AG04449 (cell line): ENCODE measurements at places on chromosomes 12 and 14.
A peak's percentile ranks its signal among the peaks of the same experiment; 100 is the strongest.

DNA sequence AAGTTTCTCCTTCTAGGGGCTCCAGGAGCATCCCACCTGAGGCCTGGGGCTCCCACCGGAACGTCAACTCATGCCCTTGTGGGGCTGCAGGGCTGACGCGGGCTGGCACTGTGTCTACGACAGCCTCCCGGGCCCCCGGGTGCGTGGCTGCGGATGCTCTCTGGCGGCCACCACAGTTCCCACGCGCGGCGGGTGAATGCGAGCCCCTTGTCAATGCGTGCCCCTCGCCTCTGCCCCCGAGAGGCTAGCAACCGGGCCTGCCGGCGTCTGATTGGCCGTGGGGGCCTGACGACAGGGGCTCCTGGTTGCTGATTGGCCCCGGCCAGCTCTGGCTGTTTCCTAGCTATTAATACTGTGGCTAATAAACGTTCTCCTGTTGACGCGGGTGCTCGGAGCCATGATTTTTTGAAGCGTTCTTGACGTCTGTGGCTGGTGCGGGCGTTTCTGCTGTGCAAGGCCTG is 1.8 kb upstream of the MEG3 start:
- DNase-seq = no peak

- no peak for DNase-seq
These were observed 208.3 kb downstream of the GXYLT1 start for GRCh38 chr12:41936333-41936732.

GRCh38 chr14:65850429-65851135 is 438.1 kb downstream of the FUT8 start:
- no peak for DNase-seq

DNA sequence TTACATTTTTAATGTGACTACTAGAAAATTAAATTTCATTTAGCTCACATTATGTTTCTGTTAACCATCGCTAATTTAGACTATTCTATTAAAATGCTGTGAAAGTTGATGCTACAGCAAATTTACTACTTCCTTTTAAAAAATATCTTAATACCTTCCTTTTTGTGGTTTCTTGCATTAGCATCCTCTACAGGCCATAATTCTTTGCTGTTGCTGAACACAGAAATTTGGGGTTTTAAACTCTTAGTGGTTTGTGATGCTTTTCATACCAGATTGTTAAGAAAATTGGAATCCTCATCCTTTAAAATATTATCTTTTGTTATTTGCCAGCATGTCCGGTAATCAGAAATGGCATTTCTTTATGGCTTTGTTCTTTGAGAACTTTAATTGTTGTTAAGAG is 18.1 kb downstream of the WNK1 start:
- no peak for DNase-seq

- no peak for DNase-seq
These were observed 4.5 kb downstream of the DDHD1 start for GRCh38 chr14:53148671-53149070.

DNA sequence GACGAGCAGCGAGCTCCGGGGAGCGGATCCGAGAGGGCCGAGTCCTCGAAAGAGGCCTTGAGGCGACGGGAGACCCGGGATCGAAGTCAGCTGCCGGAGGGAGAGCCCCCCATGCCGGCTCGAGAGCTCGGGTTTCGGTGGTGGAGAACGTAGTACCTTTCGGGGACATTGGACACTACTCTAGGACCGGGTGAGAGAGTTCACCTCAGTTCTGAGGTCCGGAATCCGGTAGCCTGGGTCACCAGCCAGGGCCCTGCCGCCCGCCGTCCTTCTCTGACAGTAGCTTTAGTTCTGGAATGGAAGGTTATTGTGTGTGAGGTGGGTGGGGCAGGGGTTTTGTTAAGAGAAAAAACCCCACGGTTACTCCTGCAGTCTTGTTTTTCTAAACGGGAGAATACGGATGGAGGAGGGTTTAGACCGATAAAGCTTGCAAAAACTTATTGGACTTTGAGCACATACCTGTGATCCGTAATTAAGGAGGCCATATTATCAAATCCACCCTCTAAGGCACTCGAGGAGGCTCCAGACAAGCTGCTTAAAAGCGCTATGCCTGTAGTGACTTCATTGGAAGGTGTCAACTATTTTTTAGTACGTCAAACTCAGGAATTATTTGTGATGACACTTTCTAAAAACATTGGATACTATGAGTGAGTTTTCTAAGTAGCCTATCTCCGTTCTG is 765 bp downstream of the SCYL2 start:
- no peak for DNase-seq

GRCh38 chr12:615620-616019 is 47.6 kb downstream of the NINJ2 start:
- DNase-seq = no peak

DNA sequence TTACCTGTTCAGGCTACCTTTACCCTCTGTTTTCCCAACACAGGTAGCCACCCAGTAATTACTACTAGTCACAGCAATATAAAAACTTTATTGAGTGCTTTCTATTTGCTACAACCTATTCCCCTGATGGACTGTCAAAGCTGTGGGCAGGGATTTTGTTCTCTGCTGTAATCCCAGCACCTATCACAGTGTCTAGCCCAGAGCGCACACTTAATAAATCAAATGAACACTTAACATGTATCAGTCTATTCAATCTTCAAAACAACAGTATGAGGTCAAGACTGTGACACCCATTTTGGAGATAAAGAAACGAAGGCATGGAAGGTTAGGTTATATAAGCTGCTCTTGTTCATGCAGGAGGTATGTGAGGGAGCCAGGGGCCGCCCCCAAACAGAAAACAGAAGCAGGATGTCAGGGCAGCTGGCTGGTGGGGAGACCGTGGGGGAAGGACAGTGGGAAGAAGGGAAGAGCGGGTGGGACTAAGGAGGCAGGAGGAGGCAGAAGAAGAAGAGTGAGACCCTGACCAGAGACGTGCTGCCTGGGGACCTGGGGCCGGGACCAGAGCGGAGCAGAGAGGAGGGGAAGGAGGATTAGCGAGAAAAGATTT is 1.7 kb downstream of the TNFRSF1A start:
- no peak for DNase-seq

DNA sequence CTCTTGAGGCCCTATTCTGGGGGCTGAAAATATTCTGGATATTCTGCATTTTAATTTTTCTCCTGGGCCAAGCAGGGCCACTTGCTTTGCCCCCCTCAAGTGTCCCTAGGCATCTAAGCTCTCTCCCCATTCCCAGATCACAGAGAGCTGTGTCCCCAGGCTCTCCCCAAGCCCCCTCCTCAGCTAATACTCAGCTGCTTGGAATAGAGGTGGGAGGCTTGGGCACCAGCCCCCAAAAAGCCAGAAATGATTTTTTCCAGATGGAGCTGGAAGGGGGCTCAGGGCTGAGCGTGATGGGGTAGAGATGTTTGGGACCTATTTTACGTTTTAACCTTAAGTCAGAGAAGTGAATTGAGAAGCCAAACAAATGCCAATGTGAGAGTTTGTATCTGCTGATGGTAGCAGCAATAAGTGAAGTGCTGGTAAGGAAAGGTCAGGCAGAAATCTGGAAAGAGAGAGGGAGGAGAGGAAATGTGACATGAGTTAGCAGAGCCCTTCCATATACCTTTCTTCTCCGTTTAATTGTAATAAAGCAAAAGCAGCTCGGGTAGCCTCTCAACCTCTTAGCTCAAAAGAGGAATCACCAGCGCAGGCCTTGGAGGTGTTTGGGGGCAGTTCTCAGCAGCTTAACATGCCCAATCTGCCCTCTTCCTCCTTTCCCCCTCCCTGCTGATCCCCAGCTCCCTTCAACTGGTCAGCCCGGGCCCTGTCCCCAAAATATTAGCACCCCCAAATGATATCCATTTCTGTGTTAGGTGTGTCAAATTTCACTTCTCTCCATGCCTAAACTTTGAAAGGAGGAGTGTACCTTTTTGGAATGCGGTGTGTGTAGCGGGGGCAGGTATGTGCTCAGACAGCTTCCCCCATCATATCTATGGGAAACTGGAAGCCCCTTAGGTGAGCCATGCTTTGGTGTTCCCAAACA is 5.0 kb upstream of the HOXC6 start:
- no peak for DNase-seq

- DNase-seq = no peak
These were observed 27.8 kb downstream of the MUCL1 start for GRCh38 chr12:54882079-54882478.

- DNase-seq = no peak
These were observed 864 bp downstream of the DNAJC22 start for GRCh38 chr12:49347311-49348193.

GRCh38 chr12:70576341-70577282 is 60.6 kb downstream of the PTPRB start:
- DNase-seq = peak; percentile 71

DNA sequence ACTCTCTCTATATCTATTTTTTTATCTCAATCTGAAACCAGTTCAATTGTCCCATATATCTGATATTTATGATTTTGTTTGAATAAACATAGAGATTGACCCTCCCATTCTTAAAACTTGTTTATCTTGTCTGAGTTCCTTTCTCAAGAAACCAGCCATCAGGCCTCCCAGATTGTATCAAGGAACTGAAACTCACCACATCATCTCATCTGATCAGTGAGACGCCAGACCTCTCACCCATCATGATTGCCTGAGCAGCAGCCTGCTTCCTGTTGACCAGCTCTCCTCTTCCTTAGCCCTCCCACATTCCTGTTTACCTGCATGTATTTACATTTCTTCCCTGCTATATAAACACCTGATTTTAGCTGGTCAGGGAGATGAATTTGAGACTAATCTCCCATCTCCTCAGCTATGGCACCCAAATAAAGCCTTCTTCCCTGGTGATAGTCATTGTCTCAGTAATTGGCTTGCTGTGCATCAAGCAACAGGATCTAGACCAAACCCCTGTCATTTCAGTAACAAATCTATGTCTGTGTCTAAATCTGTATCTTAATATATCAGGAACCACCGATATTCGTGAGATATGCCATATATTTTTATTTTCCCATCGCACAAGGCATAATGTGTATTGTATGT is 323.6 kb downstream of the TMTC2 start:
- no peak for DNase-seq

DNA sequence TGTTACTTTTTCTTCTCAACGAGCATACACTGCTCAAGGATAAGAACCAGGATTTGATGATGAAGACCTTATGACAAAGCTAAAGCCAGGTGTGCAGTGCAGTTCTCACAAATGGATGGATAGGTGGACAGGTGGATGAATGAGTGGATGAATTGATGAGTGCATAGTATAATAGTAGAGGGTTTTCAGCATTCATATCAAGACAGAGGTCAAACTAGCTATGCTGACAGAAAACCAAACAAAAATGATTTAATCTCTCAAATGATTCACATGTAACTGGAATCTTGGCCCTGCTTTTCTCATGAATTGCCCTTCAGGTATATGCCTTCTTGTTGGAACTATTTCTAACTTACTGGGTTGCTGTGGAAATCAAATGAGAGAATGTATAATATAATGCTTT is 240.9 kb downstream of the BCAT1 start:
- no peak for DNase-seq

DNA sequence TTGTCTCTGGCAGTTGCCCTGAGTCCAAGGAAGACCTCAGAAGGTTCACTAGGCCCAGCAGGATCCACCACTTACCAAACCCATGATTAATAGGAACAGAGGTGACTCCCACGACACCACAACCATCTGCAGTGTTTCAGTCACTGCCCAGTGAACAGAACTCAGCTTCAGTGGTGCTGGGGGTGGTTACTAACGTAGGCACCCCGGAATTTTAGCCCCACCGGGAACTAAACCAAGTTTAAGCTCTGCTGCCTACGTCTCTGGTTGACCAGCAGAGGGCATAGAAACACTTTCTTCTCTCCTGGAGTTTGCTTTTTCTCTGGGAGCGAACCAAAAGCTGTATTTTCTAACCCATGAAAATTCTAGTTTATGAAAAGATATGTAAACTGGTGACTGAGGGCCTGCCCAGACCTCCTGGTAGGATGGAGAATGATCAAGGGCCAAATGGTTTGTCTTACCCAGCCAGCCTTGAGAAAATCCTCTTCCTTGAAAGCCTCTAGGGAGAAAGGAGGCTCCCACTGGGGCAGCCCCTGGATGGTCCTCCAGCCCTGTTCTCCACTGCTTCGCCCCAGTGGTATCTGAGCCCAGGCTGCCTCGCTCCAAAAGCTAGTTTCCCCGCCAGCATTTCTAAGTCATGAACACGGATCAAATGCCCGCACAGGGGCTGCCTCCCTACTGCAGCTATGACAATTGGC is 379.8 kb downstream of the DPF3 start:
- DNase-seq = peak; percentile 14

DNA sequence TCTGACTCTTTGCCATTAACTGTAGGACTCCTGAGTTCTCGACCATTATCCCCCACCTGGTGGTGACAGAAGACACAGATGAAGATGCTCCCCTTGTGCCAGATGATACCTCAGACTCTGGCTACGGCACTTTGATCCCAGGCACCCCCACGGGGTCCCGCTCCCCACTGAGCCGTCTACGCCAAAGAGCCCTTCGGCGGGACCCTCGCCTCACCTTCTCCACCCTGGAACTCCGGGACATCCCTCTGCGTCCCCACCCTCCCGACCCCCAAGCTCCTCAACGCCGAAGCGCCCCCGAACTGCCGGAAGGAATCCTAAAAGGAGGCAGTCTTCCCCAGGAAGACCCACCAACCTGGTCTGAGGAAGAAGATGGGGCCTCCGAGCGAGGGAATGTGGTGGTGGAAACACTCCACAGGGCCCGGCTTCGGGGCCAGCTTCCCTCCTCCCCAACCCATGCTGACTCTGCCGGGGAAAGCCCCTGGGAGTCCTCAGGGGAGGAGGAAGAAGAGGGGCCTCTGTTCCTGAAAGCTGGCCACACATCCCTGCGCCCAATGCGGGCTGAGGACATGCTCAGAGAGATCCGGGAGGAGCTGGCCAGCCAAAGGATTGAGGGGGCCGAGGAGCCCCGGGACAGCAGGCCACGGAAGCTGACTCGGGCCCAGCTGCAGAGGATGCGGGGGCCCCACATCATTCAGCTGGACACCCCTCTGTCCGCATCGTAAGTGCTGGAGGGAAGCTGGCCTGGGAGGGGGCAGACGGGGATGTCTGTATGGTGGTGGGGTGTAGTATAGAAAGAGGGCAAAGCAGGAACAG is 14.4 kb downstream of the TNFRSF1A start:
- no peak for DNase-seq

DNA sequence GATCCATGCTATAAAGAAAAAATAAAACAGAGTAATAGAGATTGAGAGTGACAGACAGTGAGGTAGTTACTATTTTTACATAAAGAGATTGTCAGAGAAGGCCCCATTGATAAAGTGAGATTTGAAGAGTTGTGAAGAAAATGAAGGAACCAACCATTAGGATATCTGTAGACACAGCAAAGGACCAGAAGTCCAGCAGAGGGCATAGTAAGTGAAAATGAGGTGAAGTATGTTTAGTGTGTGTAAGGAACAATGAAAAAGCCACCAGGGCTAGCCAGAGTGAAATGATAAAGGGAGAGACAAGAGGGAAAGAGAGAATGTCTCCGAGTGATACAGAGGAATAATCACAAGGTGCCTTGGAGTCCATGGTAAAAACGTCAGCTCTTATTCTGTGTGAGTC is 411.0 kb downstream of the NELL2 start:
- DNase-seq = no peak
